ENCODE measurements at places on chromosomes 7 and 10.

GRCh38 chr10:35495521-35496119 is 109.5 kb upstream of the GJD4 start:
- peak; percentile 6 for DNase-seq

DNA sequence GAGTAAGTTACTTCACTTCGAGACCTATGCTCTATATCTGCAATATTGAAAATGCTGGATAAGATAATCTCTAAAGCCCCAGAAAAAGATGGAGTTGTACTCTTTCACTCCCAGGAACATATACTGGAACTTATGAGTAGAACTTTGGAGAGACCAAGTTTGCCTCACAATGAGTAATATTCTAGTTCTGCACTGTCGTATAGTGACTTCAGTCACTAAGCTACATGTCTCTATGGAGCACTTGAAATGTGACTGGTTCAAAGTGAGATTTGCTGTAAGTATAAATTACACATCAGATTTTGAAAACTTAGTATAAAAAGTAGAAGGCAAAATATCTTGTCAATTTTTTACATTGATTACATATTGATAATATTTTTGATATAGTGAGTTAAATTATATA is 116.4 kb downstream of the PTEN start:
- DNase-seq = no peak

DNA sequence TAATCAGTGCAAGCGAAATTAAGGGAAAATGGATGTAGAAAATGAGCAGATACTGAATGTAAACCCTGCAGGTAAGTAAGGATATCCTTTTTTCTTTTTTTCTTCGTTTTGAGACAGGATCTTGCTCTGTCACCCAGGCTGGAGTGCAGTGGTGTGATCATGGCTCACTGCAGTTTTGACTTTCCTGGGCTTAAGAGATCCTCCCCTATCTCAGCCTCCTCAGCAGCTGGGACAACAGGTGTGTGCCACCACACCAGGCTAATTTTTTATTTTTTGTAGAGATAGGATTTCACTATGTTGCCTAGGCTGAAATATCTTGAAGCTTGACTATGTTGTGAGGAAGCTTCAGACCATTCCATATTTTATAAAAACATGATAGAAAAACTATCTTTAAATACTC is 4.3 kb downstream of the PDCD4 start:
- no peak for DNase-seq

- no peak for DNase-seq
Measured at GRCh38 chr10:114412907-114413797, 8.8 kb upstream of the AFAP1L2 start.

- DNase-seq = no peak
Measured at GRCh38 chr7:3439333-3440030, 138.4 kb downstream of the SDK1 start.

DNA sequence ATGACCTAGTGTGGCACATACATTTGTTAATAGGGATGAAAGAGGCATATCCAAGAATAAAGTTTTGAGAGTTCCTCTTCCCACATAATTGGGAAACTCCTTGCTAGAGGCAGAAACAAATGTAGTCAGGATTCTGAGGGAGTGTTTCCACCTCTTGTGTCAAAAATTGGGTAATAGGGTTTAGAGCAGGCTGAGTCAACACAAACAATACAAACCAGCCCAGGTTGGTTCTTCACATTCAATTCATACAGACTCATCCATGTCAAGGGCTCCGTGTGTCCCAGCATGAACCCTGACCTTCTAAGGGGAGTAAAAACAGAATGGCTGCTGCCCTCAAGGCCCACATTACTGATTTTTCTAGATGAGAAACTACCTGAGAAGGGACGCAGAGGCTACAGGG is 75.3 kb downstream of the GLI3 start:
- DNase-seq = no peak

DNA sequence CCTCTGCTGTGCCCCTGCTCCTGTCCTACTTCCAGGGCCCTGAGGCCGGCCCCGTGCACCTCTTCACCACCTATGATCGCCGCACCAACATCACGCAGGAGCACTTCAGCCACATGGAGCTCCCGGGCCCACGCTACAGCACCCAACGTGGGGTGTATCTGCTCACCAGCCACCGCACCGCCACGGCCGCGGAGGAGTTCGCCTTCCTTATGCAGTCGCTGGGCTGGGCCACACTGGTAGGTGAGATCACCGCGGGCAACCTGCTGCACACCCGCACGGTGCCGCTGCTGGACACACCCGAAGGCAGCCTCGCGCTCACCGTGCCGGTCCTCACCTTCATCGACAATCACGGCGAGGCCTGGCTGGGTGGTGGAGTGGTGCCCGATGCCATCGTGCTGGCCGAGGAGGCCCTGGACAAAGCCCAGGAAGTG is 1.8 kb downstream of the RBP3 start:
- DNase-seq = no peak

DNA sequence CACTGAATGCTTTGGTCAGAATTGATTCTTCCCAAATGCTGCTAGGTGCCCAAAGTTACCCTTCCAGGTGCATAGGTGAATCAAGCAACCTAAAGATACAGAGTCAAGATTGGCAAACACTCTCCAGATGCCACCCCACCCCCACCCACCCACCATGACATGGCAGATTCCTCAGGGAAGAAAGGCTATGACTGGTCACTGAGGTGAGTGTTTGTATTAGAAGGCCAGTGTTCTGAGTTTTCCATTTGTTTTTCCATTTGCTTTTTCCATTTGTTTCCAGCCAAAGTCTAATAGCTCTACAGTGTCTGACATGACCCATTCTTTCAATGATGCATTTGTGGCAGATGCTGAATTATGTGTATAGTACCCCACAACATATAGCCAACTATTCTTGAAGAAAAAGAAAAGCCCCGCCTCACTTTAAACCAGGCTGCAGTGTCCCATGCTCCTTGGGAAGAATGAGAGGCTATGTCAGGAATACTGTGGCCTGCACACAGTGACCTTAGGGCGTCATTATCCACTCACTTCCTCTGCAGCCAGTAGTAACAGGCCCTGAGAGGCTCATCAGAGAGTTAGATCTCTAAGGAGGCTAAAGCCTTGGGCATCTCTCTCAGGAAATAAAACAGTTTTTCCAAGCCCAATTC is 16.1 kb upstream of the HIBADH start:
- DNase-seq = no peak

DNA sequence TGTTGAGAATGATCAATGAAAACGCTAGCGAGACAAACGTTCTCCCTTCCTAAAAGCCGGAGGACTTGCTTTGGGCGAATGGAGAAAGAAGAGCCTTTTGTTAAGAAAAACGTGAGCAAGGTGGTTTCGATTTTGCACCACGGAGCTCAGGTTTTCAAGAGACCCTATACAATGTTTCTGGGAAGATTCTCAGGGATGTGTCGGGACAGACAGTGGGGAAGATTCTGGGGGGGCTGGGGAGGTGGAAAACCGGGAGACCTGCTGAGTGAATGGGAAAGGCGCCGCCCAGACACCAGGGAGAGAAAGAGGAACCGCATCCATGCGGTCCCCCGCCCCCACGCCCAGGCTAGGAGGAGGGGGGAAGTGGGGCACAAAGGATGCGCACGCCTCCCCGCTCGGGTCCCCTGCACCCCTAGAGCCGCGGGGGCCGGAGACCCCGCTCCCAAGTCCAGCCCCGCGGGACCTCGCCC is 745 bp downstream of the YWHAG start:
- peak; percentile 56 for DNase-seq

- DNase-seq = no peak
Measured at GRCh38 chr10:4254101-4254994, 469.3 kb upstream of the KLF6 start.

- DNase-seq = peak; percentile 41
Measured at GRCh38 chr10:12042409-12042796, 206 bp downstream of the UPF2 start.

DNA sequence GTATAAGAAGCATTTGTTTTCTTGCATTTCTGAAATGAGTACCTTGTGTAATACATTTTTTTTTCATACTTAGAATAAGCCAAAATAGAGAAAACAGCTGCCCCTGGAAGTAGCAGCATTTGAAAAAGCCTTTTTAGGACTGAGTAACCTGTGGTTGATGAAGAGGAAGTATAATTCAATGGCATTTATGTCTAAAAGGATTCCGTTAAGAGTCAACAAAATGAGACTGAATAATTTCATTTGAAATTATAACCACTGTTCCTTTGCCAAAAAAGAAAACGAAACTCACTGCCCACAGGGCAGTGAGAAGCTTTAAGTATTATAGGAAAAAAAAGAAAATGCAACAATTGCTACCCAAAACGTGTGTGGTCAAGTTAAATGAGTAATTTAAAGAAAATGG is 705.6 kb upstream of the PHF14 start:
- DNase-seq = no peak

- DNase-seq = no peak
Measured at GRCh38 chr7:20183086-20183485, 34.1 kb downstream of the MACC1 start.

GRCh38 chr7:101754424-101755159 is 62.8 kb upstream of the CUX1 start:
- peak; percentile 21 for DNase-seq

- no peak for DNase-seq
Measured at GRCh38 chr7:78206769-78207168, 408.2 kb downstream of the PHTF2 start.

DNA sequence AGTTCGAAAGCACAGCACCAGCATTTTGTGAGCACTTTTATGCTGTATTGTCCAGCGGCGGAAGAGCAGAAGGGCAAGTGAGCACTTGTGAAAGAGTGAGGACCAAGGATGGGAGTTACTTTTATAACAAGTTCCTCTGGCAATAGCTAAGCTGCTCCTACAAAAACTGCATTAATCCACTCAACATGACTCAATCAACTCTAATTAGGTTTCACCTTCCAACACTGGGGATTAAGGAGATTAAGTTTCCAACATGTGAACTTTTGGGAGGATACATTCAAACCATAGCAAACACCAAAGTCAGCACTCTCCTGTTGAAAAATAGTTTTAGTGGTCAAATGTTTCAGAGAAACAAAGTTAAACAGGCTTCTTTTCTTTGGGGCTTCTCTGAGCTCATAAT is 844.5 kb downstream of the REEP3 start:
- no peak for DNase-seq

DNA sequence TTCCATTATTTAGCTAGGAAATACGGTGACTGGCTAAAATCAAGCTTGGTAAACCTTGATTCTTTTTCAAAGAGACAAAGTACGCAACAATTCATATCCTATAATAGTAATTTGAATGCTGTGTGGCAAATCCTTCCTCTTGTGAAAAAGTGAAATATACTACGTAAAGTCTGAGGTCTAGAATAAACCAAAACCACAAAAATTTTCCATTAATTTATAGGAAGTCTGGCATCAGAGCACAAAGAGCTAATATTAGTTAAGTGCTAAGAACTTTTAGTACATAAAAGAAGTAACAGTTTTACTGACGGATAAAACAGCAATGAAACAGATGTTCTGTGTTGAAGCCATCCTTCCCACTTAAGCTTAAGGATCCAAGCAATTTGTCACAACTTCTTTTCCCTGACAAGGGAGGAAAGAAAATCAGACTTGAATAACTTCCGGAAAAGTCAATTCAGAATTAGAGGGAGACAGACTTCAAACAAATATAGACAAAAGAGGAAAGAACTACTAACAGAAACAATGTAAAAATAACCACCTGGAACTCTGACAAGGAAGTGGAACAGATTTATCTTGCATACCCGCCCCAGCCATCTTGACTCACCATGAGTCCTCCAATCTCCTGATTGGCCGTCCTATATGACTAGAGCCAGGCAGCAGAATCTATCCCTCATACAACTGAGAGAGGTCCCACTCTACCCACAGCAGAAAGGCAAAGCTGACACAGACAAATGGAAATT is 34.6 kb downstream of the RHEB start:
- no peak for DNase-seq

- no peak for DNase-seq
Measured at GRCh38 chr7:149688836-149689235, 84.6 kb downstream of the ZNF467 start.

DNA sequence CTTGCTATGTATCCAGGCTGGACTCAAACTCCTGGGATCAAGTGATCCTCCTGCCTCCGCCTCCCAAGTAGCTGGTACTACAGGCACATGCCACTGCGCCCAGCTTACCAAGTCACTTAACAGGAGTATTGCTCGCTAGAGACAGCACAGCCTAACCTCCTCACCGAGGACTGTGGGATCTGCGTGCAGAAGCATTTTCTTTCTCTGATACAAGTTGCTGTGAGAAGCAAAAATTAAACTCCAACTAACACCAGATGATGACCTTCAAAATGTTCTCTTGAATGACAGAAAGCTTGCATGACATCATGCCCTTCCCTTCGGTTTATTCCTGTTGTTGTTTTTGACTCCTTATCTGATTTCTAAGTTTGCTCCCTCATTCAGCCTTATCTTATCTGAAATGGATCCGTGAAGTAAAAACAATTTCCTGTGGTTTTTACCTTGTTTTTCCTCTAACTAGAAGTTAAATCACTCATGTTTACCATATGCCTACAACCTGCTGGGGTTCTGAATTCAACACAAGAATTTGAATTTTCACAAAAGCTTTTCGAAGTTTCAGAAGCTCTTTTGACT is 94.4 kb upstream of the KIF5B start:
- no peak for DNase-seq

DNA sequence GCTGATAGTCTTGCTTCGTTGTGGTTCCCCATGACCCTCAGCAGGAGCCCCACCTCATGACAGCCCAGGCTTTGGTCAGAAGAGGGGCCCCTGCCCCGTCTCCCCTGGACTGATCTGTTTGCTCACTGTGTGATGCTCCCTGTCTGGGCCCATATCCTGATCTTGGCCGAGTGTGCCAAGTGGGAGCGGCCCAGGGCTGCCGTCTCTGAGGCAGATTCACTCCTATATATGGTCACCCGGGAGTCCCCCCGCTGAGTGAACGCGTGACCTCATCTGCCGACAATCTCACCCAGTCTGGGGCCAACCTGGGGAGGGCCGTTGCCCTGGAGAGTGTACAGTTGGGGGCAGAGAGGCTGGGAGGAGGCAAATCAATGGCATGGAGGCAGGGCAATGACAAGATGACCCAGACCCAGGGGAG is 34.5 kb downstream of the PPIF start:
- no peak for DNase-seq

- no peak for DNase-seq
Measured at GRCh38 chr10:105834261-105835059, 1193.4 kb downstream of the SORCS3 start.

DNA sequence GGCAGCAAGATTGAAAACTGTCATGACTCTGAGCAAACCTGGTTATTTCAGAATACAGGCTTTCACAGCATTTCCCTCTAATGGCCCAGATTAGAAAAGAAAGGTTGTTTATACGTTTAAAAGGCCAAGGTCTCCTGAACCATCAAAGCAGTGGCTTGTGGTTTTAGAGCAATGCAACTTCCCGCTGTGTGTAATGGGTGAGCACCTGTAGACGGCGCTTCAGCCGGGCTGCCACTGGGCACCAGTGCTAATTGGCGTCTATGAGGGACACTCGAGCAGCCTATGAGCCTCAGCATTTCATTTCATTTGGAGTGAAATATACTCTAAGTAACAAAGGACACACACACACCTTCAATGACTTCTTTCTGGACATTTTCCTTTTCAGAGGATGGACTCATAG is 671.0 kb upstream of the FZD8 start:
- DNase-seq = no peak

DNA sequence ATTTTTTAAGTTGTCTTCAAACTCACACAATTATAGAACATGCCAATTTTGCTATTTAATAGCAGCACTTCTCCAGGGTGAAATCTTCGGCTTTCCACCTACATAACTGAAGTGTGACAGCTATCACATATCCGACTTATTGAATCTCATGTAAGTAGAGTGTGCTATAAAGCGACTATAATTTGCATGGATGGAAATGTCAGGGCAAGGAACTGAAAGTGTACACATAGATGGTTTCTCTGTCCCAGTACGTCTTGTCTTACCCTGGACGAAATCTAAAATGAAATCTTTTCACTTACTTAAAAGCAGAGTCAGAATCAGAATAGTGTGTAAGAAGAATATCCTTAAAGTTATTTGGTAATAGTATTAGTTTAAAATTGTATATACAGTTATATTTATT is 132.3 kb downstream of the THSD7A start:
- no peak for DNase-seq
